ENCODE measurements at places on chromosomes 3 and 15.

GRCh38 chr3:52121813-52122212 is 32.4 kb downstream of the POC1A start:
- no peak for DNase-seq

DNA sequence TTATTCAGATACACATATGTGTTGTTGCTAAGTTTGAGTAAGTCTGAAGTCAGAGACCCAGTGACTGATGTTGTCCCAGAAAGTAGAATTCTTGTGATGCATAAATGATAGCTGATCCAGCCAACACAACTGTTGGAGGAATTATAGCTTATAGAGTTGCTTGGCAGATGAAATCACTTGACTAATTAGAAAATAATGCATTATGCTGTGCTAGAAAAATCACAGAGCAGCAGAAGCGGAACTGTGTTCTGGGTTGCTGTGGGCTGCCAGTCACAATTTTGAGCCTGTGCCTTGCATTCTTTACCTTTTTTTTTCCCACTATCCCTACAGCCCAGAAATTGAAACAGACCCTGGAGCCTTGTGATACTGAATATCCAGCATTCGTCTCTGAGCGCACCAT is 90.0 kb upstream of the LRTM1 start:
- peak; percentile 42 for DNase-seq

- peak; percentile 87 for DNase-seq
Measured at GRCh38 chr3:179196098-179196497, 47.9 kb downstream of the PIK3CA start.

GRCh38 chr3:128426128-128426921 is 40.4 kb downstream of the DNAJB8 start:
- DNase-seq, result peak; percentile 27

- DNase-seq, result peak; percentile 81
Measured at GRCh38 chr3:15427182-15427880, at the start of the genes EAF1 and METTL6. Gene EAF1 (plus strand): TSS chr3:15427598. CDS start chr3:15427780, 182 bp downstream. Gene METTL6 (minus strand): TSS chr3:15427544. CDS start chr3:15426511, 1,033 bp downstream.

GRCh38 chr3:191094057-191094845 is 104.8 kb upstream of the OSTN start:
- DNase-seq, result peak; percentile 79

DNA sequence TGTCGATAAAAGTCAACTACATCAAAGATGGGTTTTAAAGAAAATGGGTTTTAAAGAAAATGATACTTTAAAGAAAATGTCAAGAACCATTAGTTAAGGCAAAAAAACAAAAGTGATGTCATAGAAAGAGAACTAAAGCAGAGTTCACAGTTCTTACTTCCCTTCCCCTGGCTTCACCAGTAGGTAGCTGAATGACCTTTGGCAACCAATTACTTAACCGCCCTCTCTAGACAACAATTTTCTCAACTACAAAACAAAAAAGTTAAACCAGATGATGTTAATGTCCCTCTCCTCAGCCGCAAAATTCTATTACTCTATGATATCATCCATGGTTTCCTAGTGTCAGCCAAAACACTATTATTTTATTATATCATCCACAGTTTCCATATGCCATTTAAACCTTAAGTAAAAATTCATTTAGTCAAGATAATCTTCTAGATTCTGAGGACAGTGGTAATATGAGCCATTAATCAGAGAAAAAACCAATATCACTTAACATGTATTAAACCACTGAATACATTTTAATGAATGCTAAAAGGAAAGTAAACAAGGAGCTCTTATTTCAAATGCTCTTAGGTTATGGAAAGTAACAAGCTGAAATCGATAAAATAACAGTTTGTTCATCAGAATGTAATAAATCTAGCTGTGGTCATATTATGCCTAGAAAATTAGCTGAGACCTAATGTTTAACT is 13.1 kb downstream of the RYK start:
- DNase-seq, result no peak

- no peak for DNase-seq
Measured at GRCh38 chr3:39082666-39083313, 24.6 kb downstream of the GORASP1 start.

GRCh38 chr3:161349529-161350312 is 21.6 kb downstream of the SPTSSB start:
- peak; percentile 84 for DNase-seq

DNA sequence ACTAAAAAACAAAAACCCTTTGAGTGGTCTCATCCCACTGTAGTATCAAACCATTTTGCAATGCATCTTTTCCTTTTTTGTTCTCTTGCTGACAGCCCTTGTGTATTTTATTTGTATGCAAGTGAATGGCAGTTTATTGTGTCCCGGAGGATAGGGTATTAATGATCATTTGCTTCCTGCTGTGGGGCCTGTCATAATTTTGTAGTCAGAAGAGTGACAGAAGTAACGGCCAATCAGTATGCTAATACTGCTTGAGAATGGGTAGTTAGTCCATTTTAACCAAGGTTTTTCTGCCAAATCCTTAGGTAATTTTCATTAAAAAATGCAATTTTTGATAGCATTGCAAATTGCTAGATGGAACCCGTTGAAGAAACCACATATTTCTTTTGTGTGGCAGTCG is 75.5 kb upstream of the PLSCR5 start:
- DNase-seq, result no peak

DNA sequence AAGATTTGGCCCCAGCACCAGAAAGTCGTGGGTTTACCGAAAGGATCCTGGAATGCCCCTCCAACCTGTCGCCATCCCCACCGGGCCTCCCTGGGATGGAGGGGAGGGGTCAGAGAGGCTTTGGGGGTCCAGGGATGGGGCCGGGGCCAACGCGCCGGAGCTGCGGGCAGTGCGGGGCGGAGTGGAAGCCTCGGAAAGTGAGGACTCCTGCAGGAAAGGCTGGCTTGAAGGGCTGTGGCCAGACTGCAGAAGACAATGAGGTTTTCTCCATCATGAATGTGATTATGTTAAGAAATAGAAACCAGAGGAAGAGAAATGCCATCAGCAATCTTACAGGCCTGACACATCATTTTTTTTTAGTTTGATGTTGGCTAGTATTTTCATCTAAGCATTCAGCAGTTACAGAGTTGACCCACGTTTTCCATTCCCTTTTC is 738 bp downstream of the YEATS2 start:
- peak; percentile 19 for DNase-seq

All from fibroblast of skin of scalp (primary cell).